ENCODE measurements at places on chromosomes 3 and 15.

DNA sequence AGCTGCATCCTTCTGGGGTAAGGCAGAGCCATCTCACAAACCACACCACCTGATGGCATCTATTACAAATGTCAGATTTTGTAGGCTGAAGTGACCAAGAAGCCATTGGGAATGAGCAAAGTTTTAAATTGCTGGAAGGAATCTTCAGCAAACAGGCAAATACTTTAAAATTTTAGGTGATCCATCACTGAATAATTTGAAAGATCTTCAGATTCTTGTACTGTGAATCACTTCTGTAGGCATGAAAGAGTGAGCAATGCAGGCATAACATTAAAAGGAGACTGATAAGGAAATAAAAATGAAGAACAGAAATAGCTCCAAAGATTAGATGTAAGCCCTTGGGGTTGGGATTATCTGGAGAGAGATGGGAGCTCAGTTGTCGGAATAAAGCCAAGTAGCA, 36.0 kb upstream of the ALDH1L1 start:
- DNase-seq, result no peak

DNA sequence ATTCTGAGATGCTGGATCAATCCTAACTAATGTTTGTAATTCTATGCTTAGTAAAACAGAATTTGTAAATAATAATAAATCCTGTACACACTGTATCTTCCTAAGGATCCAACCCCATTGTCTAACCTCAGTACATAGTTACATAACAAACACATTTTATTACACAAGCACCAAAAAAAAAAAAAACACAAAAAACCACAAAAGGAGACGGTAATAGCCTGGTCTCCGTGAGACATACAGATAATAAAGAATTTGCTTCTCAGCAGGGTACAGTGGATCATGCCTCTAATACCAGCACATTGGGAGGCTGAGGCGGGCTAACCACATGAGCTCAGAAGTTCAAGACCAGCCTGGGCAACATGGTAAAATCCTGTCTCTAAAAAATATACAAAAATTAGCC, 558.7 kb downstream of the MAGI1 start:
- DNase-seq, result no peak

- no peak for DNase-seq
Observed at GRCh38 chr3:95235916-95236315, 1173.1 kb downstream of the NSUN3 start.

- no peak for DNase-seq
Observed at GRCh38 chr15:69762373-69763148, 309.9 kb downstream of the RPLP1 start.

- DNase-seq, result no peak
Observed at GRCh38 chr15:95880630-95881029, 449.9 kb upstream of the NR2F2 start.

- no peak for DNase-seq
Observed at GRCh38 chr15:32682977-32683630, 34.7 kb upstream of the GREM1 start.

DNA sequence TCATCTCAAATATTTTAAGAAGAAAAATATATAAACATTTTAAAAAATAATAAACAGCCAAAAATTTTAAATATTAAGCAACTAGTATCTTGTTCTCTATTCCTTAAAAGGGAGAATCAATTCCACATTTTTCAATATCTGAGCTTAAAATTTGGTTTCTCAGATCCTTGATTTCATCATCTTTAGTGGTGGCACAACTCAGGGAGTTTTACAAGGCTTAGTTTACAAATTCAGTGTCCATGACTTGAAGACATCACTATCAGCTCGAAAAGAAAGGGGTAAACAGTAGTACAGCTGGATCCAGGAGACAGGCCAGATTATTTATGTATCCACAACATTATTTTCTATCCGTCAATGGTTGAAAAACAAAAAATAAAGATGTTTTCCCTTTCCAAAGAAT, 11.6 kb downstream of the IGF2BP2 start:
- DNase-seq, result no peak

GRCh38 chr15:59360305-59360704, 12.4 kb downstream of the MYO1E start:
- DNase-seq, result no peak

DNA sequence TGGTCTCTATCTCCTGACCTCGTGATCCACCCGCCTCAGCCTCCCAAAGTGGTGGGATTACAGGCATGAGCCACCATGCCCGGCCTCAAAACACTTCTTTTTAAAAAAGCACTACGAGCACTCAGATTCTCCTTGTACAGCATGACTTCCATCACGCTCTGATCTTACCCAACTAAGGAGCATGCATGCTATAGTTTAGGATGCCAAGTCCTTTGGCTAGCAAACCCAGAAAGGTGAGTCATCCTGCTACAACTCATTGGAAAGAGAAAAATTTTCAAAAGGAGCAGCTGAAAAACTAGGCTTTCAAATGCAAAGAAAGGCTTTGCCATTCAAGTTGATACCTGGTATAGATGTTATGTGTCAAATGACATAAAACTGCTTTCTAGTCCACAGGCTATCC, 70.3 kb upstream of the PRICKLE2 start:
- no peak for DNase-seq

DNA sequence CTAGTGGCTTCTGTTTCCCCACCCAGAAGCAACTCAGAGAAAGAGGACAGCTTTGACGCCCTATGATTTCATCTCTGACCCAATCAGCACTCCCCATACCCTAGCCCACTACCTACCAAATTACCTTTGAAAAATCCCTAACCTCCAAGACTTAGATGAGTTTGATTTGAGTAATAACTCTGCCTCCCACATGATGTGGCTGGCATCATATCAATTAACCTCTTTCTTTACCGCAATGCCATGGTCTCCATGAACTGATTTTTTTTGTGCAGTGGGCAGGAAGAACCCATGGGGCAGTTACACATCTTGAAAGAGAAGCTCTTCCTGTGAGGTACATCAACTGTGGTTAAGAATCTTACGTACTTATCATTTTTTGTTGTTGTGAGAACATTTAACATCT, 25.5 kb upstream of the APOD start:
- no peak for DNase-seq

- no peak for DNase-seq
Observed at GRCh38 chr15:79065706-79066376, 24.7 kb downstream of the RASGRF1 start.

GRCh38 chr3:64586952-64587351, 100.8 kb downstream of the ADAMTS9 start:
- DNase-seq, result no peak

DNA sequence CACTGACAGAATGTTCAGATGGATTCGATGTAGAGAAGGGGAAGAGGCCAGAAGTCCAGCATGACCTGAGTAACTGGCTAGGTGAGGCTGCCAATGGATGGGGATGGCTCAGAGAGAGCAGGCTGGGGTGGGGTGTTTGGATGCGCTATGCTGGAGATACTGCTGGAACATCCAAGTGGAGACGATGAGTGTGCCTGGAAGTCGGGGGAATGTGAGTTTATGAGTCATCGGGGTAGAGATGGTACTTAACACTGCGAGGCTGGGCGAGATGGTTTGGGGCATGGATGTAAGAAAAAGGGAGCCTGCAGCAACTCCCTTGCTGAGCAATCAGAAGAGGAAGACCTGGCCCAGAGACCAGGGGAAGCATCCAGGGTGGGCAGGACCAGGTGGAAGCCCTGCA, 180.7 kb downstream of the SLCO3A1 start:
- no peak for DNase-seq

GRCh38 chr3:11272906-11273574, 843 bp downstream of the ATG7 start:
- DNase-seq, result no peak

DNA sequence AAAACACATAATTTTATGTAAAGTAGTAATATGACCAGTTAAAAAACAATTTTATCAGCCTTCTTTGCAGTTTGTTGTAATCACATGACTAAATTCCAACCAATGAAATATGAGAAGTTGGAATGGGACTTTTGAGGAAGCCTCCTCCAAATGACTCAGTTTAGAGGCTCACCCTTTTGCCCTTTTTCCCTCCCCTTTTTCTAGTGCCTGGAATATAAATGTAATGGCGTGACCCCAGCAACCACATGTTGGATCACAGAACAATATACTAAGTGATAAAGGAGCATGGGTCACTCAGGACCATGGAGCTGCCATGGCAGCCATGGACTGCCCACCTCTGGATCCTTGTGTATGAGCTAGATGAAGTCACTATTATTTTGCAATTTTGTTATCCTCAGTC, 48.8 kb upstream of the HEG1 start:
- no peak for DNase-seq

DNA sequence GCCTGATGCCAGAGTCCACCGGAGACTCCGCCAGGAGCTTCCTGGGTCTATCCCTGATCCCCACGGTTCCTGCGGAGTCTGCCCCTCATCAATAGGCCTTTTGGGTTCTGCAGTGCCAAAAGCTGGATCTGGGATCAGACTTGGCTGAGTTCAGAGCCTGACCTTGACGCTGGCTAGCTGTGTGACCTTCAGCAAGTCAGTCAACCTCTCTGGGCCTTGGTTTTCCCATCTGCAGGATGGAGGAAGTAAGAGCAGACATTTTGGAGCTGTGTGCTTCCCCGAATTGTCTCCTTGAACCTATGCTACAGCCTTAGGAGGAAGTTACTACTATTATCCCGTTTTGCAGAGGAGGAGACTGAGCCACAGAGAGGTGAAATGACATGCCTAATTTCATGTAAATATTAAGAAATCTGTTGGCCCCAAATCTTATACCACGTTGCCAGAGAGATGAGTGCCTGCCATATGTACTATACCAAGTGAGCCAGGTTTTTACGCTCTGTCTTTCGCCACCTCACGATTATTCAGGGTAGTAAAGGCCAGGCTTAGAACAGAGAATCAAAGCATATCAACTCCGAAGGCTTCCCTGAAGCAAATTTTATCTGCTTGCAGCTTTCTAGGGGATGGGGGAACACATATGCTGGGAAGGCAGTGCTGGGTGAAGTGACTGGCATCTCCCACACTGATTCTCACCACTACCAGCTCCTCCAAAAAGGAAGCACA, 112.5 kb downstream of the SRGAP3 start:
- DNase-seq, result no peak

GRCh38 chr3:197507541-197507940, 48.2 kb downstream of the BDH1 start:
- no peak for DNase-seq

DNA sequence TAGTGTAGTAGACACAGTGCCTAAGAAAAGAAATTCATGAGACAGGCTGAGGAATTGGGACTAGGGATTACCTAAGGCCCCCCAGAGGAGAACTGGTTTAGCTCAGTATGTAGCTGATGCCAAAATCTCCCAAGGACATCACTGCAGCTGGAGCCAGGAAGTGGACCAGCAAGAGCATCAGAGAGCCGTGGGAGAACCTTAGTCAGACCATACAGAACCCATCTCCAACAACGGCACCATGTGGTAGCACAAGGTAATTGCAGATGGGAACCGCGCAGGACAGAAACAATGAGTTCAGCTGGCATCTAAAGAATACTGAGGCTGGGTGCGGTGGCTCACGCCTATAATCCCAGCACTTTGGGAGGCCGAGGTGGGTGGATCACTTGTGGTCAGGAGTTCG, 81.7 kb downstream of the WNT5A start:
- no peak for DNase-seq

DNA sequence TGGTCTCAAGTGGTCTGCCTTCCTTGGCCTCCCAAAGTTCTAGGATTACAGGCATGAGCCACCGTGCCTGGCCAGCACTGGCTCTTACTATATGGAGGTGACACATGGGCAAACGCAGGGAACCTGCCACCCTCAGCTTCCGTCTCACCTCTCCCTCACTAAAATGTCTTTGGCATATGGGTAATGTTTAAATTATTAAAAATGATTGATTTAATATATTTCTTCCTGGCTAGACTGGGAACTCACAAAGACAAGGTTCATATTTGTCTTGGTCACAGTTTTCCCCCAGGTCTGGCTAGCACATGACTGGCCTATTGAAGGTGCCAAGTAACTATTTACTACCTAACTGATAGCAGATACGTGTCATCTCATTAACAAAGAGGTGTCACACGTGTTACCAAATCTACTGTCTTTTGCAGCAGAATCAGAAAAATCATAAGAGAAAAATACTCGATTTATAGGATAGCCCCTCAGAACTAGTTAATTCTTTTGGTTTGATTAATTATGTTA, 48.2 kb downstream of the SYNM start:
- DNase-seq, result no peak

DNA sequence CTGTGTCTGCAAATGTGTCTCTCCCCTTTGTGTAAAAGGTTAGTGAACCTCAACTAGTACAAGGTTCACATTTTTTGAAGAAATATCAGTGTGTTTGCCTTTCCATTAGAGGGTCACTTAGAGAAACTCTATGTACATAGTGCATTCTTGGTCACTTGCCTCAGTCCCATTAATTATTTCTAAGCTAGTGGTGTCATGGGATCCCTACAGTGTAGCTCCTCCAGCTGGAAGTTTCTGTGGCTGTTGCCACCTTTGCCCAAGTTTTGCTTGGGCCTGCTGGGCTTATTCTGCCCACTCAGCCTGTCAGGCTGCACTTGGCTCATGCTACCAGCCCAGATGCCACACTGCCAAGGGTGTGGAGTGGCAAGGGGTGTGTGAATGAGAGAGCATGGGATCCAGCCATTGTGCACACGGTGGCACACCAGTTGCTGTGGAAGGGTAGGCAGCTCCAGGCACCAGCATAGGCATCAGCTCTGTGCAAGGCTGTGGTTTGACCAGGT, 161.7 kb downstream of the ARPP21 start:
- DNase-seq, result no peak

DNA sequence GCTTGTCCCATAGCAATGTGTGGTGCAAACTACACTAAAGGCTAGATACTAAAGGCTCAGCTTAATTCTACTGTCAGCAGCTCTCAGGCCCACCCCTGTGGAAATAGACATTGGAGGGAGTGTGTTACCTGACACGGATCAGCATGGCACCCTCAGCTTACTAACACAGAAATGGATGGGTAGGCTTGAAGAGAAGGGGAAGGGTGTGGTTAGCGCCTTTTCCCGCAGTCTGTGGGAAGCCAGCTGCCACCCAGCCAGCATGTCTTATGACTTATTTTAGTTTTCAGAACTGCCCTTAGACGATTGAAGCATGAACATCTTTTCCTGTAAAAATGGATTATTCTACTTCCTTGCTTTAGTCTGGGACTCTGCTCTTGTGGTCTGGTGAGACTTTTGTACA, 25.8 kb upstream of the ADPGK start:
- no peak for DNase-seq

- no peak for DNase-seq
Observed at GRCh38 chr3:64340641-64341101, 115.4 kb upstream of the PRICKLE2 start.

DNA sequence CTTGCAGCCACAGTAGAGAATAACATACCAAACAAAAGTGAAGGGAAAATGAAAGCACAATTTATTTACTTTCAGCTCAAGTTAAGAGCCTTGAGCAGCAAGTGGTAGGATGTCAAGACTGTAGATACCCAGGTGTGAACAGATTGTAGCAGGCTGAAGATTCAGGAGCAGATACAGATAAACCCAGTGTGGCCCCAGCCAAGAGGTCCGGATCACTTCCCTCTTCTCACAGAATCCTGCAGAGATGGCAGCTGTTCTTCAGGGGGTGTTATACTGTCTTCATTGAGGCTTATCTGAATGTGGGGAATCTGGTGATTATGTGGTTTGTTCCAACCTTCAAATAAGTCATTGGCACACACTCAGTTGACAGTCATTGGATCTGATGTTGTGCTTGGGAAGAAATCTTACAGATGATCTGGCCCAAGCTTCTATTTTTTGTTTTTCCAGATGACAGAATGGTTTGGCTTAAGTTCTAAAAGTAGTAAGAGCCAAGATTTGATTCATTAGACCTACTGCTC, 2.2 kb downstream of the STARD9 start:
- no peak for DNase-seq

- DNase-seq, result peak; percentile 54
Observed at GRCh38 chr3:16319307-16319706, 54.3 kb downstream of the OXNAD1 start.
